ENCODE measurements at places on chromosomes 2 and 18.

DNA sequence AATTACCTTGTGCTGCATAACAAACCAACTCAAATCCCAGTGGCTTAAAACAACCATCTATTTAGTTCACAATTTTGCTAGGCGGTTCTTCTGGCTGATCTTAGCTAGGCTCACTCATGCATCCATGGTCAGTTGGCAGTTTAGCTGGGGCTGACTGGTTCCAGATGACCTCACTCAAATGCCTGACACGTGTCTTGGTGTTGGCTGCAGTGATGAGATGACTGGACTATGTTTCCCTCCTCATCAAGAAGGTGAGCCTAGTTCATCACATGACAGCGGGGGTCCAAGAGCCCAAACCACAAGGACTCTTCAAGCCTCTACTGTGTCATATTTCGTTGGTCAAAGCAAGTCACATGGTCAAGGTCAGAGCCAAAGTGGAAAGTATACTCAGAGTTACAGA lies 42.7 kb upstream of the ACTR3 start:
- no peak for DNase-seq

DNA sequence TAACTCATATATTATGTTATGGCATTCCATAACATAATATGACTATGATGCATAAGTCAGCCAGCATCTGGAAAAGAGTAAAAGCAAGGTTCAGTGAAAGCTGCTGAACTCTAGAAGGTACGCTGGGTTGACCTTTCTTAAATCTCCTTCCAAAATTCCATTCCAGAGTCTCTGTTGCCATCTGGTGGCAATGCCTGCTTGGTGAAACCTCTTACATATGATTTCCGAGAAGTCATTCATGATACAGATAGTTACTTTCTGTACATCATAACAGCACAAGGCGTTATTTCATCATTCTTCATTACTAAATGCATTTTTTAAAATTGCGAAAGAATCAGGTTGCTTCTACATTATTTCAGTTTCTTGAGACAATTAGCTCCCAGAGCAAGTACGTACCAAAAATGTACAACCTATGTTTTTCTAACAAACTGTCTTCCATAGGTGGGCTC lies 7.0 kb upstream of the EPG5 start:
- DNase-seq = peak; percentile 96

DNA sequence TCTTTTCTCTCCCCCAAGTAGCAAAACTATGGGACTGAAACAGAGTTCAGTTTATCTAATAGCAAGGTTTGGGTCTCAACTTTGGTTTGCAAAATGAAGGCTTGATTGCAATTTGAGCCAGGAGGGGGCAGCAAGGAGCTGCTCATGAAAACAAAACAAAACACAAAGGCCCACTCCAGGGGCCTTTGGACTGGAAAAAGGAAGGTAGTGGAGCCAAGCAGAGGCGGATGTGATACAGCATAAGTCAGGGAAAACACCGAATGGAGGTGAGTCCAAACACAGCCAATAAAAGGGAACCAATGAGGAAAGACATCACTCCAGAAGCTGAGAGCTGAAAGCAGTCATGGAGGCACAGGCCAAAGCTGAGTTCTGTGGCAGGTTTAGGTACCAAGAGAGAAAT lies 799.7 kb upstream of the ACVR2A start:
- peak; percentile 45 for DNase-seq

GRCh38 chr2:226396541-226396940 lies 403.1 kb downstream of the IRS1 start:
- no peak for DNase-seq

GRCh38 chr2:183222751-183223150 lies 98.5 kb downstream of the NUP35 start:
- no peak for DNase-seq

GRCh38 chr18:12011199-12011956 lies 30.1 kb downstream of the IMPA2 start:
- no peak for DNase-seq

GRCh38 chr2:31110431-31110830 lies 27.8 kb downstream of the GALNT14 start:
- peak; percentile 22 for DNase-seq

DNA sequence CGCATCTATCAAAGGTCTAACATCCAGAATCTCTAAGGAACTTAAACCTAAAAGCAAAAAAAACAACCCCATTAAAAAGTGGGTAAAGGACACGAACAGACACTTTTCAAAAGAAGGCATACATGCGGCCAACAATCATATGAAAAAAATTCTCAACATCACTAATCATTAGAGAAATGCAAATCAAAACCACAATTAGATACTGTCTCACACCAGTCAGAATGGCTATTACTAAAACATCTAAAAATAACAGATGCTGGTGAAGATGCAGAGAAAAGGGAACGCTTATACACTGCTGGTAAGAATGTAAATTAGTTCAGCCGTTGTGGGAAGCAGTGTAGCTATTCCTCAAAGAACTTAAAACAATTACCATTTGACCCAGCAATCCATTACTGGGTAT lies 38.0 kb downstream of the PPP3R1 start:
- no peak for DNase-seq

GRCh38 chr2:26959331-26959730 lies 11.1 kb upstream of the MAPRE3 start:
- peak; percentile 38 for DNase-seq

GRCh38 chr2:18988631-18989232 lies 369.7 kb downstream of the OSR1 start:
- no peak for DNase-seq

- DNase-seq = no peak
Measured at GRCh38 chr2:44388877-44389276, 27.1 kb downstream of the CAMKMT start.

DNA sequence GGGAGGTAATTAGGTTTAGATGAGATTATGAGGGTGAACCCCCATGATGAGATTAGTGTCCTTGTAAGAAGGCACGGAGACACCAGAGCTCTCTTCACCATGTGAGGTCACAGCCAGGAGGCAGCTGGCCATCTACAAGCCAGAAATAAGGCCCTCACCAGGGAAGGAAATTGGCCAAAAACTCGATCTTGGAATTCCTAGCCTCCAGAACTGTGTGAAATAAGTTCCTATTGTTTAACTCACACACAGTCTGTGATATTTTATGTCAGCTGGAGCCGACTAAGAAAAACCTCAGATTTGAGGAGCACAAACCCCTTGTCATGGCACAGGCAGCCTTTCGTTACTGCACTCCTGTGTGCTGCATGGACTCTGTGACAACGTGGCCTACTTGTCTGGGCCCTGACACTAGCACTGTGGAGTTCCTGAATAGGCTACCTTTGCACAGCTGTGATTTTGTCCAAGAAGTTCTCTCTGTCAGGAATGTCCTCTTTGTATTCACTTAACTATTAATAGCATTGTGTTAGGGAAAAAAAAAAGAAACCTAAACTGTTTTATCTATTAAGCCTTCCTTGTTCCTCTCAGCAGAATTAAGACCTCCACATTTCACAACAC lies 319.8 kb downstream of the TDRD15 start:
- no peak for DNase-seq

DNA sequence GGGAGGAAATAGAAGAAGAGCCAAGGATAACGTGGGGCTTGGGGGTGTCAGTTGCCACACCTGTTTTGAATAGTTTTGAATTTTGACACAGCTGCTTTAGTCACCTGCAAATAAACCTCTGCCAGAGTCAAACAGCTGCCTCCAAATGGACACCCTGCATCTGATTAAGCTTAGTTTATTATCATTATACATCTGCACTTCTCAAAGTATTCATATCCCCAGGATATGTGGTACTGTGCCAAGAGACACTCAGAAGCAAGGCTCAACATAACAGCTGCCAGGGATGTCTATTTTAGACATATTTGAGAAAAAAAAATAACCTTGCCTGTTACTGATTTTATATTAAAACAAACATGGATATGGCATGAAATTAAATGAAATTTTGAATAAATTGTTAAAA lies 122.5 kb upstream of the WDR75 start:
- no peak for DNase-seq

GRCh38 chr2:222698276-222698675 lies 26.8 kb downstream of the MOGAT1 start:
- DNase-seq = no peak

DNA sequence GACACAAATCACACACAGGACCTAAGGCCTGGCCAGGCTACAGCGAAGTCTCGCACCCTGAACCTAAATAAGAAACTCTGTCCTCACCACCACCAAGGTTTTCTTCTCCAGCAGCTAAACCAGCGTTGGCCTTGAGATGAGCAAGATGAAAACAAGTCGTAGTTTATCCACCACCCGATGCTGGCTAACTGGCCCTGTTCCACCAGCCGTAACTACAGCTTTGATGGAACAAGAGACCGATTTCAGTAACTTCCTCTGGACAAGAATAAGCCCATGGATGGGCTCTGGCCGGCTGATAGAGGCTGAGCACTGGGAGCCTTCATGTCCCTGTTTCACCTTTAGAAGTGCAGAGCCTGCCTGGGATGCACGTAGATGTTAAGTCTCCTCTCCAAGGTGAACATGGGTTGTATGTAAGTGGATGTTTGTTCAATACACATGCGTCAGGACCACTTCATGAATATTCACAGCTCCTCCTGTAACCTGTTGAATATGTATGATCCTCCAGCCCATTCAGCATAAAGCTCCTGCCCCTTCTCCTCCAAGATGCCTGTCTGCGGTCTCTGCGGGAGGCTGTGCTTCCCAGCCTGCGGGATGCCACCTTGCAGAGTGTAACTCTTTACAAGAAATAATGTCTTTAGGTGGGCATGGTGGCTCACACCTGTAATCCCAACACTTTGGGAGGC lies 24.2 kb downstream of the ADI1 start:
- no peak for DNase-seq

GRCh38 chr2:125901278-125901677 lies 754.7 kb upstream of the GYPC start:
- DNase-seq = no peak

DNA sequence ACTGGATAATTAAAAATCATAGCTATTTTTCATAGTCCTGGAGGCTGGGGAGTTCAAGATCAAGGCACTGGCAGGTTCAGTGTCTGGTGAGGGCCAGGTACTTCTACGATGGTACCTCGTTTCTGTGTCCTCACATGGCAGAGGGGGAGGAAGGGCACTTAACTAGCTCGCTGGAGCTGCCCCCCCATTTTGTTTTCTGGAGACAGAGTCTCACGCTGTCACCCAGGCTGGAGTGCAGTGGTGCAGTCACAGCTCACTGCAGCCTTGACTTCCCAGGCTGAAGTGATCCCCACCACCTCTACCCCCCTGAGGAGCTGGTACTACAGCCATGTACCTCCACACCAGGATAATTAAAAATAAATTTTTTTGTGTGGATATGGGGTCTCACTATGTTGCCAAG lies 40.3 kb downstream of the ASB1 start:
- no peak for DNase-seq

- no peak for DNase-seq
Measured at GRCh38 chr2:67374949-67375348, 22.2 kb upstream of the ETAA1 start.

DNA sequence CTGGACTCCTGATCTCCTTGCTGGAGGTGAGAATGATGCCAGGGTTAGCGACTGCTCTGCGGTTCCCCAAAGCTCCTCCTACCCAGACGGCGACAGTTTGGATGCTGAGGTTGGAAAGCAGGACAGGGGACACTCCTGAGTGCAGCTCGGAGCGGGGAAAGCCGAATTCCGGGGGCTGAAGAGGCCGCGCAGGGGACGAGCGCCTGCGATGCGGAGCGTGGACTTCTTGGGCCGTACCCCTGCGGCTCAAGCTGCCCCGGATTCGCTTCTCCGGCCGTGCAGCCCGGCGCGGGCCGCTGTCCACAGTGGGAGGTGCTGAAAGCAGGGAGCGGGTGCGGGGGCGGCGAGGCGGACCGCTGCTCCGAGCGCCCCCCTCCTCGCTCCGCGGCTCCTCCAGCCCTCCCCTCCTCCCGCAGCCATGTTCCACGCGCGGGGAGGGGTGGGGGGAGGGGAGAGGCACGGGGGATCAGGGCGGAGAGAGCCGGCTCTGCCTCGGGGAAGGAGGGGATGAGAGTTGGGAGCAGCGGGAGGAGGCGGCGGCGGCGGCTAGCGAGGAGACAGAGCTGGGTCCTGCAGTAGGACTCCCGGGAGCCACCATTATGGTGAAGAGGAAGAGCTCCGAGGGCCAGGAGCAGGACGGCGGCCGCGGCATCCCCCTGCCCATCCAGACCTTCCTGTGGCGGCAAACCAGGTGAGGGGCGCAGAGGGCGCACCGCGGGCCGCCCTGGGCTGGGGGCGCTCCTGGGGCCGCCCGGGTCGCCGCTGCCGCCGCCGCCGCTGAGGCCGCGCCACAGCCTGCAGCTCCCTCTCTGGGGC lies at the start of gene UNC80:
UNC80 (plus strand) TSS at position 359 of the 816 bp plus-strand sequence; CDS start at position 600, 241 bp downstream.
- DNase-seq = peak; percentile 26

- DNase-seq = peak; percentile 71
Measured at GRCh38 chr2:223041527-223042109, 10.4 kb upstream of the KCNE4 start.

GRCh38 chr18:51070545-51070944 lies 40.5 kb downstream of the SMAD4 start:
- DNase-seq = no peak

GRCh38 chr18:57866355-57866754 lies 63.2 kb upstream of the ATP8B1 start:
- DNase-seq = no peak

- no peak for DNase-seq
Measured at GRCh38 chr18:43061816-43062215, 53.7 kb downstream of the RIT2 start.

DNA sequence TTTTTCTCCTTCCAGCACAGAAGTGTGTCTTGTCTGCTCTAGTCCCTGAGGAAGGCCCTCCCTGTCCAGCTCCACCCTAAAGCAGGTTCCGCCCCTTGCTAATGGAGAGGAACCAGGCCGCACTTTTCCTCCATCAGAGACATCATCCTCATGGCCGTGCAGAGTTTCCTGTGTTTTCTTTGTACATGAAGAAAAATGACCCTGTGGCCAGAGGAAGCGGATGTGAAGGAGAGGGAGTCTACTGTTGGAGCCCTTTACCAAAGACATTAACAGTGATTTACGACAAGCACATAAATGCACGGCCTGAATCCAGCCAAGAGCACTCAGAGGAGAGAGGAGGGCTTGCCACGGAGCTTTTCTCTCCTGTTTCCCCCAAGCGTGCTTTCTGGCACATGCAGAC lies 109.5 kb downstream of the RNF144A start:
- DNase-seq = no peak

- no peak for DNase-seq
Measured at GRCh38 chr2:81894451-81894990, 1590.0 kb upstream of the LRRTM1 start.

- no peak for DNase-seq
Measured at GRCh38 chr2:46679761-46680160, 200.4 kb downstream of the TMEM247 start.

DNA sequence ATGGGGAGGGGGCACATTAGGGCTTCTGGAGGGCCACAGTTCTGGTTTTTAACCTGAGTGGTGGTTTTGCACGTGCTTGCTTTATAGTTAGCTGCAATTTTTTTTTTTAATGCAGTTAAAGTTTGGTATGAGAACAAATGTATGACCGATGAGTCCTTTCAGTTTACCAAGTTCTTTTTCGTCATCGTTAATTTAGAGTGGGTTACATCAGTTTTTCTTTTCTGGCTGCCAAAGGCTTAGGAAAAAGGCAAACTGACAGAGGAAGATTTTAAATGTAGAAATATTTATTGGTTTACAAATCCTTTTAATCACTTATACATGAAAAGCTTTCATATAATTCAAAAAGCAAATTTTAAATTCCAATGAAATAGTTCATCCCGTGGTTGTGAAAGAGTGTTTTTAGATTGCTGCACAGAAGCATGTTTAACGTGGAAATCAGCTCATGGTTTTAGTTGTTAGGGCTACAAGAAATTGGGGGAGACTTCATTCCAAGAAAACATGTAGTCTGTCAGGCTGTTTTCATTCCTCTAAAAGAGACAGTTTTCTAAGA lies 82.9 kb downstream of the MSH2 start:
- no peak for DNase-seq

- DNase-seq = no peak
Measured at GRCh38 chr2:196171946-196172345, 568 bp upstream of the STK17B start.

Data from suppressor macrophage treated with lipopolysaccharide for 4 hours (primary cell).